Upper lobe of right lung (tissue), 1 donor: ENCODE measurements at places on chromosomes 7 and 10. TPM values are rescaled to one million over a fixed set of nuclear protein-coding genes. Genes with fewer than 3 reads are reported as not detected.

TEX47 gene
- not detected for total RNA-seq

GRCh38 chr10:67772894-67773511 lies 65.0 kb downstream of the DNAJC12 start:
- H3K4me3 ChIP-seq, result no peak overlapping the region
- no peak overlapping the region for H3K27ac ChIP-seq
- H3K27me3 ChIP-seq, result no peaks in the 10 kb centered on the region
- no peaks in the 10 kb centered on the region for H3K36me3 ChIP-seq

DNA sequence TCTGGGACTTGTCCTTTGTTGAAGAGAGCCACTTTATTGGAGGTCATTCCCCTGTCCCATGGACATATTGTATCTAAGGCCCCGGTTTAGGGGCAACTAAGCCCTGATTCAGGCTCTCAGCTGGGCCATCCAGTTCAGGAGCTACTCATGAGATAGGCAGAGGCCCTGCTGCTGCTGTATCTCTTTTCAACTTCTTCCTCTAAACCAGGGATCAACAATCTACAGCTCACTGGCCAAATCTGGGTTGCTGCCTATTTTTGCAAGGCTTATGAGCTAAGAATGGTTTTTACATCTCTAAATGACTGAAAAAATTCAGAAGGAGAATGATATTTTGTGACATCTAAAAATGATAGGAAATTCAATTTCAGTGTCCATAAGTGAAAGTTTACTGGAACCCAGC lies 166.8 kb upstream of the GLI3 start:
- no peak overlapping the region for H3K4me3 ChIP-seq
- H3K36me3 ChIP-seq, result no peaks in the 10 kb centered on the region
- no peaks in the 10 kb centered on the region for H3K4me1 ChIP-seq
- no peak for DNase-seq

NPY gene
- not detected for total RNA-seq

DNA sequence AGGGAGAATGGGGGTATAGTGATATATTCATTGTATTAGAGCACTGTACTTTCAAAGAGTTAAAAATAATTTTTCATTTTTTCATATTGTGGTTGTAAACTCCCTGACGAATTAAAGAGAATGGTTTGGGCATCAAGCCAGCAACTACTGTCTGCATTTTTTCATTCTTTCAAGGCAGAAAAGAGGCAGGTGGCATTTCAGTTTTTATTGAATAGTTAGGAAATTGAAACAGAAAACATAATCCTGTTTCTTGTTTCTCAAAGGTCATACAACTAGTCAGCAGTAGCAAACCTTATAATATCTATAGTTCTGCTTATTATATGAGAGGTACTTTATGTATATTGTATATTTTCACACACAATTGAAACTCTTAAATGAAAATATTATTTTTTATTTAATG lies 303.9 kb upstream of the KCND2 start:
- no peaks in the 10 kb centered on the region for H3K27me3 ChIP-seq
- no peak overlapping the region for H3K4me3 ChIP-seq
- no peak overlapping the region for H3K27ac ChIP-seq
- no peaks in the 10 kb centered on the region for H3K36me3 ChIP-seq
- DNase-seq, result no peak

DNA sequence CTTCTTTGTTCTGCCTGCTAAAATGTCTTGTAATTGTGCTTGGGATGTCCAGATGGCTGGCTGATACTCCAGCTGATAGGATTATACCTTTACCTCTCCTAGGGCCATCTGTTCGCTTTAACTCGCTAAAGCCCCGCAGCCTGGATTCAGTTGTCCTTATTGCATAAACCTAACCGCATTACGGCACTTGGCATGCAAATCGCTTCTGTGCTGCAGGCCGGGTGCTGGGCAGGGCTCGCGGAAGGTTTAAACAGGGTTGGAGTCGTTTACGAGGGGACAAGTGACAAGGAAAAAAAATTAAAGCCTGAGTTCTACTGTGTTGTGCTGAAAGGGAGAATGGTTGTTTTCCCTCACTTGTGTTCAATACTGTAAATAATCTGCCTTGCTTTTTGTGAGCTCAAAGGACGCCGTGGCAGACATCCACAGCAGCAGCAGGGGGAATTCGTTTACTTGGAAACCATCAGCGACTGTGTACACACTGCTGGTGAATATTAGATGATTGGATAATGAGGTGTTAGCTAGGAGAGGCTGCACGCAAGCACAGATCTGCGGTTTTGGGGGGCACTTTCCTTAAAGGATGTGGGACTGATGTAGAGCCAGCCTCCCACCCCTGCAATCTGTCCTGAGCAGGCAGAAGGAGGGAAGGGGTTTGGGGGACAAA lies 93.0 kb downstream of the EBF3 start:
- DNase-seq, result no peak
- no peak overlapping the region for H3K27ac ChIP-seq
- H3K36me3 ChIP-seq, result no peaks in the 10 kb centered on the region
- no peak overlapping the region for H3K4me3 ChIP-seq
- no peaks in the 10 kb centered on the region for H3K4me1 ChIP-seq

INTS1 gene
- total RNA-seq, result 49.2 TPM

TMEM176B gene
- total RNA-seq, result 68.2 TPM

DNA sequence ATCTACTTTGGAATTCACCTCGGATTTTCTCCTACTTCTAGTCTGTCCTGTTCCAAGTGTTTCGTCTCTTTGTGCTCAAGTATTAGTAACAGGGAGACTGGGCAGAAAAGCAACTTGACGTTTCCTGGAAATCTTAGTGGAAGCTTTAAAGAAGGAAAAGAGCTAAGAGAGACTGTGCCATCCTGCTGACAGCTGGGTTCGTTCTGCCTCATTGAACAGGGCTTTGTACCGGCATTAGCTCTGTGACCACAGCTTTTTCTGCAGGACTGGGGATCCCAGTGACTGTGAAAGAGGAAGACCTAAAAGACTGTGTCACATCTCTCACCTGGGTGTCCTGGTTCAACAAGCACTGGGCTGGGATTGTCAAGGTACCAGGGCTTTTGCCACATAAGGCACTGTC lies 70.8 kb upstream of the CDCA7L start:
- DNase-seq, result no peak
- no peaks in the 10 kb centered on the region for H3K27me3 ChIP-seq
- no peak overlapping the region for H3K4me3 ChIP-seq

CYP2C19 gene
- total RNA-seq, result not detected

DNA sequence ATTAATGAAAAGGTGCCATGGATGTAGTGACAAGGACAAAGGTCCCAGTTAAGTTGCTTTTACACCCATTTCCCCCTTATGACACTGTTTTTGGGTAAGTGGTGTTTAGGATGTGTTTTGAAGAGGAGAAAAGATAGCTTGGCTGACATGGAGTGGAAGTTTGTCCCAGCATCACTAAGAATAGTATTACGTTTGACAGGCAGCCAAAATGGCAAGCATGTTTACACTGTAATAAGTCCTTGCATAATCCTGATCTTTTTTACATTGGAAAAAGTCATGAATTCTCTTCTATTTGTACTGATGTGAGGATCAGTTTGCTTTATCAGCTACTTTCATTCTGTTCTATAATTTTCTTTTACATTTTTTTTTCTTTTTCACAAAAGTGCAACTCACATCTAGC lies 137.8 kb downstream of the CHRM2 start:
- no peaks in the 10 kb centered on the region for H3K27me3 ChIP-seq
- no peak for DNase-seq
- H3K36me3 ChIP-seq, result no peaks in the 10 kb centered on the region
- peaks cover 7% of the 10 kb centered on the region for H3K4me1 ChIP-seq

DNA sequence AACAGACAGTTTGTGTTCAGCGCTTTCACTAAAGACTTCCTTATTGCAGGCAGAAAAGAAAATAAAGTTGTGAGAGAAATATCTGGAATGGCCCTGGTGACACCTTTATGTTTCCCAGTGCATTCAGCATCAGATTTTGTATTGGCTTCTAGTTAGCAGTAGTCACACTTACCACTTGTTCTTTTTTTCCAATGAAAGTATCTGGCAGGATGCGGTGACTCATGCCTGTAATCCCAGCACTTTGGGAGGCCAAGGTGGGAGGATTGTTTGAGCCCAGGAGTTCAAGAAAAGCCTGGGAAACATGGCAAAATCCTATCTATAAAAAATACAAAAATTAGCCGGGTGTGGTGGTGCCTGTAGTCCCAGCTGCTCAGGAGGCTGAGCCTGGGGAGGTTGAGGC lies 649.6 kb downstream of the LRMDA start:
- DNase-seq, result no peak
- no peaks in the 10 kb centered on the region for H3K27me3 ChIP-seq
- no peak overlapping the region for H3K27ac ChIP-seq

NPY4R gene
- total RNA-seq, result not detected

GRCh38 chr7:105811189-105811847 lies 65.1 kb downstream of the ATXN7L1 start:
- DNase-seq, result no peak
- no peaks in the 10 kb centered on the region for H3K27me3 ChIP-seq
- H3K36me3 ChIP-seq, result no peaks in the 10 kb centered on the region
- no peaks in the 10 kb centered on the region for H3K4me1 ChIP-seq

DNA sequence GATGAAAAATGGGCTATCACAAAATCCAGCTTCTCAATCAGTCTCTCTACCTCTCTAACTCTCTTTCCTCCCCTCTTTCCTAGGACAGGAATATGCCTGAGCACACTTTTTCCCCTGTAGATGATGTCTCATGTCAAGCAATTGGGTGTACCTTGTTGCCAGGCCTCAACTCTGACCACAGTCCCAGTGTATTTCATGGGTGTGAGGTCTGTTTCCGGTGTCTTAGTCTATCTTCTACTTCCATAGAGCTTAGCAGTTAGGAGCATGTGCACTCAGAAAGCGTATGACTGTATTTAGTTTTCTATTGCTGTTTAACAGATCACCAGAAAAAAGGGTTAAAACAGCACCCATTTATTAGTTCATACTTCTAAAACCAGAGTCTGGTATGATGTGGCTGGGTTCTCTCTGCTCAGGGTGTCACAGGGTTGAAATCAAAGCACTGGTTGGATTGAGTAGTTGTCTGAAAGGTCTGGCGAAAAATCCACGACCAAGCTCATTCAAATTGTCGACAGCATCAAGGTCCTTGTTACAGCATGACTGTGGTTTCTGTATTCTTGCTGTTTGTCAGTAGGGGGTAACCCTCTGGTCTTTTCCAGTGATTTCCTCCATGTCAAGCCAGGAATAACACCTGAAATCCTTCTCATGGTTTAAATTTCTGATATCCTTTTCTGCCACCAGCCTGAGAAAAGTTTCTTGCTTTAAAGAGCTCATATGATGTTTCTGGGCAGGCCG lies 130.0 kb downstream of the THSD7A start:
- H3K4me3 ChIP-seq, result no peak overlapping the region
- H3K36me3 ChIP-seq, result no peaks in the 10 kb centered on the region
- no peaks in the 10 kb centered on the region for H3K27me3 ChIP-seq
- DNase-seq, result no peak
- H3K4me1 ChIP-seq, result peaks cover 3% of the 10 kb centered on the region

DNA sequence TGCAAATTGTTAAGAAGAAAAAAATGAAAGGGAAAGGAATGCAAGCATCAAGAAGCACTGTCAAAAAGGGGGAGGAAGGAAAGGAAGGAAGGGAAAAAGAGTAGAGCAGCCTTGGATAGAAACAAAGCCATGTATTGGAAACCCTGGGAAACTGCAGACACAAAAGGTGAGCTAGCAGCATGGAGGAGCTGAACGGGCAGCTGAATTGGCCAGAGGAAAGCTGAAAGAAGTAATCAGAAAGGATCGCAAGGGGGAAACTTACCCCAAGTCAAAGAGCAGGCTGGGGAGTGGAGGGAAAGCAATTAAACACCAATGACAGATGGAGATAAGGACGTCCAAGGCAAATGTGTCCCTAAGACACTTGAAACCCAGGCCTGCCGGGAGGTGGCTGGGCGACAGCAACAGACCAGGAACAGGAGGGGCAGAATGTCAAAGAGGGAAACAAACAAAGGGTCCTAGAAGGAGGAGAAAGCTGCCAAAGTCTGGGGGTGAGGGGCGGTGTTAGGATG lies 93.8 kb upstream of the SVIL start:
- no peaks in the 10 kb centered on the region for H3K36me3 ChIP-seq
- no peak for DNase-seq
- no peak overlapping the region for H3K27ac ChIP-seq
- no peaks in the 10 kb centered on the region for H3K27me3 ChIP-seq

ITIH5 gene
- 10.5 TPM for total RNA-seq
